Activated CD4-positive, alpha-beta T cell treated with anti-CD3 and anti-CD28 coated beads for 36 hours (primary cell): ENCODE measurements at places on chromosomes 16 and 17.

GRCh38 chr16:82699711-82700495 is 73.1 kb downstream of the CDH13 start:
- no peaks in the 10 kb centered on the region for H3K36me3 ChIP-seq
- no peak overlapping the region for H3K27ac ChIP-seq
- peaks cover 10% of the 10 kb centered on the region for H3K27me3 ChIP-seq
- H3K4me3 ChIP-seq = no peak overlapping the region
- DNase-seq = no peak
- peaks cover 8% of the 10 kb centered on the region for H3K4me1 ChIP-seq

- H3K4me3 ChIP-seq = no peak overlapping the region
- DNase-seq = no peak
- no peaks in the 10 kb centered on the region for H3K36me3 ChIP-seq
- H3K27ac ChIP-seq = no peak overlapping the region
- H3K27me3 ChIP-seq = peaks cover 3% of the 10 kb centered on the region
Observed at GRCh38 chr16:83652943-83653342, 154.8 kb upstream of the HSBP1 start.

GRCh38 chr17:49438436-49439278 is 24.0 kb upstream of the PHB1 start:
- no peaks in the 10 kb centered on the region for H3K36me3 ChIP-seq
- no peaks in the 10 kb centered on the region for H3K4me1 ChIP-seq
- H3K27me3 ChIP-seq = peaks cover 22% of the 10 kb centered on the region
- H3K4me3 ChIP-seq = no peak overlapping the region
- H3K27ac ChIP-seq = no peak overlapping the region

GRCh38 chr17:73623247-73623646 is 21.0 kb downstream of the SDK2 start:
- no peaks in the 10 kb centered on the region for H3K36me3 ChIP-seq
- no peaks in the 10 kb centered on the region for H3K4me1 ChIP-seq
- no peaks in the 10 kb centered on the region for H3K27me3 ChIP-seq
- H3K4me3 ChIP-seq = no peak overlapping the region
- DNase-seq = no peak

DNA sequence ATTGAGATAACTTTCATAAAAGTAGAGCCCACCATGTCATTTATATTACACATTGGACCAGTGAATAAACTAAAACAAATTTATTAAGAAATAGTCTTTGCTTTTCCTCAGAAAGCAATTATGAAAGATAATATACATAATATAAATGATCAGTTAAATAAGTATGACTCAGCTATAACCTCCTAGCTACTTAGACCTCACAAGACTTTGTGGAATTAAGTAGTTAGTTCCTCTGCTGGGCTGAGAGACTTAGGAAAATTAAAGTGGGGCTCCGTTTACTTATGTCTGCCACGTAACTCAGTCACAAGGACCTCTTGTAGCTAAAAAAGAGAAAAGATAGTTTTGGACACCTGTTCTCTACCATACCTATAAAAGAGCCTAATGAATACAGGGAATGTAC is 76.9 kb downstream of the MRTFB start:
- no peaks in the 10 kb centered on the region for H3K27me3 ChIP-seq
- H3K36me3 ChIP-seq = peaks cover 2% of the 10 kb centered on the region
- H3K4me1 ChIP-seq = no peaks in the 10 kb centered on the region
- H3K4me3 ChIP-seq = no peak overlapping the region

DNA sequence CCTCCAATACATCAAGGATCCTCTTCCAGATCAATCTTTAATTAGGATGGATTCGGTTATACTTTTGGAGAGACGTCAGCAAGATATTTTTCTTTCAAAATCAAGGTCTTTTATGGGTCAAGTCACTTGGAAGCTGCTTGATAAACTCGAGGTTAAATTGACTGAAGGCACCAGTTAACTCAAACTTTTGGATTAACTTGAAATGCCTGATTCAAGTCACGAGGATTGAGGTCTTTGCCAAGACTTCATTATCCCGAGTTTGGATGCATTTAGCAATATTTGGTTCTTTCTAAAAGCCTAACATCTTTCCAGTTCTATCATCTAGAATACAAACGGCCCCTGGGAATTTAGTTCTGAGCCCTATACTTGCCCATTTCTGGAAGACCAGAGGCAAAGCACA is 82.9 kb downstream of the MYH11 start:
- H3K36me3 ChIP-seq = no peaks in the 10 kb centered on the region
- DNase-seq = no peak
- H3K27me3 ChIP-seq = no peaks in the 10 kb centered on the region
- no peaks in the 10 kb centered on the region for H3K4me1 ChIP-seq

- peaks cover 4% of the 10 kb centered on the region for H3K4me1 ChIP-seq
- DNase-seq = no peak
- H3K4me3 ChIP-seq = no peak overlapping the region
- peaks cover 7% of the 10 kb centered on the region for H3K36me3 ChIP-seq
- no peak overlapping the region for H3K27ac ChIP-seq
Observed at GRCh38 chr16:87311387-87311786, 5.8 kb downstream of the C16orf95 start.

DNA sequence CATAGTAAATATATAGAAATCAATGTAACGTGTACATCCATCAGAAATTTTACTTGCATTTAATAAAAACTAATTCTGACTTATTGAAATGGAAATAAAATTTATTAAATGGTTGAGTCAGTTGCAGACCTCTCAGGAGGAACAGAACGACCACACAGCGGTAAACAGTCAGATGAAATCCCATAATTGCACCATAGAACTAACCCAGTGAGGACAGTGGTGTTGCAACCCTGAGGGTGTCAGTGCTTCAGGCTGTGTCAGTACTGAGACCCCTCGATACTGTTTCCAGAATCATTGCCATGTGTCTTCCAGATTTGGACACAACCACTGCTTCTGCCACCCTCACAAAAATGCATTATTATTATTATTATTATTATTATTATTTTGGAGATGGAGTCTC is 29.0 kb upstream of the SSTR2 start:
- H3K4me3 ChIP-seq = no peak overlapping the region
- H3K4me1 ChIP-seq = no peaks in the 10 kb centered on the region
- no peak overlapping the region for H3K27ac ChIP-seq
- H3K36me3 ChIP-seq = no peaks in the 10 kb centered on the region
- no peak for DNase-seq

DNA sequence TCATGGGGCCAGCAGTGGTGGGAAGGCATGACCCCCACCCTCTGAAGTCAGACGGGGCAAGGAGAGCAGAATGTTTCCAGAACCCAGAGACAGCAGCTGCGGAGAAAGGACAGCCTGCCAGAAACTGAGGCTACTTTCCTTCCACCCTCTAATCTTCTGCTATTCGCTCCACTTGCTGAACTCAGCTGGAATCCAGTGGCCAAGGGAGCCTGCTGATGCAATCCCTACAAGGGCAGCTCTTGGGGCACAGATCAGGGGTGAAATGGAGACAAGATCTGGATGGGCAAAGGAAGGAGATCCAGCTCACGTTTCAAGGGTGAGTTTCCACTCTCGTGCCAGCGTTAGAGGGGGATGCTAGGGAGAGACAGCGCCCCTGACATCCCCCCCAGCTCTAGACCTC is 479.1 kb downstream of the SLC39A11 start:
- H3K27me3 ChIP-seq = peaks cover 29% of the 10 kb centered on the region
- H3K4me3 ChIP-seq = no peak overlapping the region
- no peak for DNase-seq
- no peaks in the 10 kb centered on the region for H3K36me3 ChIP-seq
- H3K27ac ChIP-seq = no peak overlapping the region

DNA sequence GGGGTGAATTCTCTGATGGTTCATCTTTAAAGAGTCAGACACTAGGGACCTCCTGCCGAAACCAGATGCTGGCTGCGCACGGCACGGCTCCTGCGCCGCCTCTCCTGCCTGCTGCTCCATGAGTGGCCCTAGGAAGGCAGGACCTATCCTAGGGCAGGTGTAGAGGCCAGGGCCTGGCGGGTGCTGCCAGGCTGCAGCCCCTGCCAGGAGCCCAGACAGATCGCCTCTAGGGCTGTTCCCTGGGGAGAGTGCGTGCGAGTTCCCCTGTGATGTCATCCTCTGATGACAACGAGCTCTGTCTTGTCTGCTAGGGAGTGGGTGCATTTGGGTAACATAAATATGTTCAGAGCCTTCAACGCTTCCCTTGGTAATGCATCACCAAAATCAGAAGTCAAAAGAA is 23.9 kb downstream of the SLC38A10 start:
- H3K27ac ChIP-seq = no peak overlapping the region
- no peak overlapping the region for H3K4me3 ChIP-seq
- H3K27me3 ChIP-seq = no peaks in the 10 kb centered on the region
- H3K4me1 ChIP-seq = peaks cover 4% of the 10 kb centered on the region

GRCh38 chr16:164827-165538 is 795 bp upstream of the HBM start:
- DNase-seq = no peak
- H3K27ac ChIP-seq = no peak overlapping the region
- peak overlapping the region; percentile 26 for H3K4me3 ChIP-seq
- H3K4me1 ChIP-seq = peaks cover 5% of the 10 kb centered on the region
- H3K27me3 ChIP-seq = peaks cover 32% of the 10 kb centered on the region
- no peaks in the 10 kb centered on the region for H3K36me3 ChIP-seq

DNA sequence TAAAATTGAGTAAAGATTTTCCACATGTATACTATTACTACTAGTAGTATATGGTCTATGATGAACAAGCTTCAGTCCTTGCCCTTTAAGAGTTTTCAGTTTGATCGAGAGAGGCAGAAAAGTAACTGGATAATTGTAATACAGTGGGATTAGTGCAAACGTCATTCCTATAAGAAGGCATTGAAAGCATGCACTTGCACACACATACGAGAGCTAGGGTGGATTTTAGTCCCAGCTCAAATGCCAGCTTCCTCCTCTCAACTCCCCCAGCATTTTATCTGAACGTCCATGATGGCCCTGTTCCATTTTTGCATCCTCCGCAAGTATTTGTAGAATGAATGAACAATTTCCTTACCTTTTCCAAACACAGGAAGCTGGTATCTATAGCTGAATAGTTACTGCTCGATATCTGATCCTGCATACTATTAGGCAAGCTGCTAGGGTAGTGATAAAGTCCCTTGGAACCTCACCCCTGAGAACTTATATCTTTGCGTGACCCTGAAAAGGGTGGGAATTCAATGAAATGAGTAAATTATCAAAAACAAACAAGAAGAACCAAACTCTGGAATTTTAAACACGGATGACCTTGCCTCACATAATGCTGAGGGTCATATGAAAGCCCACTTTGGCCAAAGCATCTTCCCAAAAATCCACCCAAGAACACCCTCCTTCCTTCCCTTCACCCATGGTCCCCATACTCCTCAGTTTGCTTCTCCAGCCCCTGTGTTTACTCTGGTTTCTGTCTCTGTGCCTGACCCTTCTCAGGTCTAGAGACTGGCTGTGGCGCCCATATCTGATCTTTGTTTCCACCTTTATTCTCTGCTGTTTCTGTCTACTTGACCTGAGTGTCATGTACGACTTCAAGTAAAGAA is 60.5 kb downstream of the TMEM100 start:
- H3K27ac ChIP-seq = no peak overlapping the region
- H3K27me3 ChIP-seq = peaks cover 22% of the 10 kb centered on the region
- no peaks in the 10 kb centered on the region for H3K36me3 ChIP-seq
- DNase-seq = no peak
- H3K4me3 ChIP-seq = no peak overlapping the region

GRCh38 chr17:42287305-42287976 is 857 bp upstream of the STAT5A start:
- H3K27me3 ChIP-seq = no peaks in the 10 kb centered on the region
- peaks cover 66% of the 10 kb centered on the region for H3K4me1 ChIP-seq
- H3K27ac ChIP-seq = peak overlapping the region; percentile 92
- peak; percentile 74 for DNase-seq
- H3K36me3 ChIP-seq = peaks cover 52% of the 10 kb centered on the region

DNA sequence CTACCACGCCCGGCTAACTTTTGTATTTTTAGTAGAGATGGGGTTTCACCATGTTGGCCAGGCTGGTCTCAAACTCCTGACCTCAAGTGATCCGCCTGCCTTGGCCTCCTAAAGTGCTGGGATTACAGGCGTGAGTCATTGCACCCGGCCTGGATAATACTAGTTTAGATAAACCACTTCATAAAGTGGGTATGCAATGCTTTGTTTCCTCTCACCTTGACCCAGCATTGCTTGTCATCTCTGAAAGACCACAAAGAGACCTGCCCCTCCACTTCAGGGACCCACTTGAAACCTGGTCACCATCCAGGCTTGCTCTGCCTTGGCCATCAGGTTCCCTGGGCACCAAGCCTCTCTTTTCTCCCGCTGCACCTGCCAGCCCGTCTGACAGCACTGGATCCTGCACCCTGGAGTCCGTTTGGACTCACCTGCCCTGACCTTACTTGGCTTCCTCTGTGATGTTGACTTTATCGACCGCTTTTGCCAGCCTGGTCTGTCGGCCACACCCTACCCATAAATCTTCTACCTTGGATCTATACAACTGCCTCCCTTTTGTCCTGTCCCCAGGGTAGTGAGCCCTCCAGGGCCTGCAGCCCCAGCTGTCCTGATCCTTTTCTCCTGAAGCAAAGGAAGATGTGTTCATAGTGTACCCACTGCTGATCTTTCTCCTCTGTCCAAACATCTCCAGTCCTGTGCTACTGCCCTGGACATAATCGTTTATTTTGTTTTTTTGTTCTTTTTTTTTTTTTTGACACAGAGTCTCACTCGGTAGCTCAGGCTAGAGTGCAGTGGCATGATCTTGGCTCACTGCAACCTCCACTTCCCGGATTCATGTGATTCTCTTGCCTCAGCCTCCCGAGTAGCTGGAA is 12.7 kb upstream of the ZG16 start:
- no peaks in the 10 kb centered on the region for H3K36me3 ChIP-seq
- H3K27ac ChIP-seq = no peak overlapping the region
- H3K27me3 ChIP-seq = no peaks in the 10 kb centered on the region
- peaks cover 1% of the 10 kb centered on the region for H3K4me1 ChIP-seq
- DNase-seq = no peak
- H3K4me3 ChIP-seq = no peak overlapping the region

DNA sequence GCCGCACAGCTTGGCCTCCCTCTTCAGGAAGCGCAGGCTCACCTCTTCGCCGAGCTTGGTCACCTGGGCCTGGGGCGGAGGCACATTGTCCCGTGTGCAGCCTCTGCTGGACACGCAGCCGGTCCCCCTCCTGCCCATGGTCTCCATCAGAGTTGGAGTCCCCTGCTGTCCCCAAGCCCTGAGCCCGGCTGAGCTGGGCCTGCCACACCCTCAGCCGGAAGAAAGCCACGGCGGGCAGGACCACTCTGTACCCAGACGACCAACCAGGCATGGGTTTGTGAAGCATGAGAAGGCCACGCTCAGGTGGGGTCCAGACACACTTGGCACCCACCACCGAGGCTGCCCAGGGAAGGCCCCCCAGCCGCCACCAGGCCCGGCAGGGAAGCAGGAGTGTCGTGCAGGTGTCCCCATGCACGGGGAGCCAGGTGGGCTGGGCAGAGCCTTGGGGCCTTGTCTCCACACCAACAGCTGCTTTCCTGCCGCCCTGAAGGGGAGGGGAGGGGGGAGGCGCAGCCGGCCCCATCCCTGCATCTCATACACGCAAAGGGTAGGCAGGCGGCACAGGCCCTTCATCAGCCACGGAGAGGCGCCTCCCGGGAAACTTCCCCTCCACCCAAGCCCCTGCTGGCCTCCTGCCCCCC is 5.2 kb downstream of the CCDC154 start:
- H3K4me3 ChIP-seq = no peak overlapping the region
- H3K27ac ChIP-seq = no peak overlapping the region
- H3K27me3 ChIP-seq = no peaks in the 10 kb centered on the region
- H3K36me3 ChIP-seq = no peaks in the 10 kb centered on the region

GRCh38 chr16:88900662-88901052 is 34.2 kb upstream of the PABPN1L start:
- H3K4me3 ChIP-seq = no peak overlapping the region
- no peak for DNase-seq
- H3K4me1 ChIP-seq = no peaks in the 10 kb centered on the region
- no peak overlapping the region for H3K27ac ChIP-seq
